ENCODE measurements at places on chromosomes 16 and 17.

- peak; percentile 50 for DNase-seq
Observed at GRCh38 chr16:4488499-4488967, 12.3 kb downstream of the HMOX2 start.

DNA sequence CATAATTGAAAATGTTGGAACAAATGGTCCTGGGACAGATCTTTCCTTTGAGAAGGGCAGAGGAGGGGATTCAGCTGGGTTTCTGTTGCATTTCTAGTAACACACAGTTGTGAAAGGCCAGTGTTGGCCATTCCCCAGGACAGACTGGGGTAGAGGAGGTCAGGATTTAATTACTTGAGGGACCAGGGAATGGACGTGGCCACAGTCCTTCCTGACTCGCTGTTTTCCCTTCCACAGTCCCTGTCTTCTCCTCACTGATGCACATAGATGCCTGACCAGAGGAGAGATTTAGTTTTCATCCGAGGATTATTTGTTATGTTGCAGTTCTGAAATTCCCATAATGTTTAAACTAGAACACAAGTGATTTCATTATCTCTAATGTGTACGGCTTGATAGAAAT is 25.2 kb upstream of the HEATR6 start:
- no peak for DNase-seq

- no peak for DNase-seq
Observed at GRCh38 chr16:84484579-84485254, 19.7 kb downstream of the MEAK7 start.

GRCh38 chr17:82112181-82112913 is 14.3 kb upstream of the FASN start:
- DNase-seq, result no peak

DNA sequence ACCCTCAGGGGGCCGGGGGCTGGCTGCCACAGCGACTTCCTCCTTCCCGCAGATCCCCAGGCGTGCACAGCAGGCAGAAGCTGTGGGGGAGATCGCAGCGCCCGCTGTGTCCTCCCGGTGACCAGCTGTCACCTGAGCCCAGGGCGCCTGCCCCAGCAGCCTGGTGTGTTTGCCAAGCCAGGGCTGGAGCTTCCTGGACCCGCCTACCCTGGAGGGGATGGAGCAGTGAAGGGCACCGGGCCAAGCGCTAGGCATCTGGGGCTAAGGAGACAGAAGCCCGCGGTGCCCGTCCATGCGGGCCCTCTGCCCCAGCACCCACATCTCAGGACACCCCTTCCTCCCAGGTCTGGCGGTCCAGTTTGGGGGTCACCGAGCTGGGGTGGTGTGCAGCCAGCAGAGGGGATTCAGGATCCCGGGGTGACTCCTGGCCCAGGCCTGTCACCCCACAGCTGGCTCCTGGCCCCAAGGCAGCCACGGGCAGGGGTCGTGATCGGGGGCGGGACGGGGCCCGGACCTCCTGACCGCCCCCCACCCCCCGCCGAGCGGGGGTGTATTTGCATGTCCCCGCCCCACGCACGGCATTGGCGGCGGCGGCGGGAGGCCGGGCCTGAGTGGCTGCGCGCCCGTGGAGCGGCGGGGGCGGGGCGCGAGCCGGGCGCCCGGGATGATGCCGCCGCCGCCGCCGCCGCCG is at the start of gene RAB26:
Gene RAB26 (plus strand): TSS at position 645 of the 691 bp plus-strand sequence. CDS start 159 bp downstream, outside the sequence.
- DNase-seq, result peak; percentile 75

GRCh38 chr17:19242926-19243325 is 5.8 kb downstream of the EPN2 start:
- no peak for DNase-seq

GRCh38 chr16:67372664-67373063 is 20.6 kb downstream of the TPPP3 start:
- no peak for DNase-seq

DNA sequence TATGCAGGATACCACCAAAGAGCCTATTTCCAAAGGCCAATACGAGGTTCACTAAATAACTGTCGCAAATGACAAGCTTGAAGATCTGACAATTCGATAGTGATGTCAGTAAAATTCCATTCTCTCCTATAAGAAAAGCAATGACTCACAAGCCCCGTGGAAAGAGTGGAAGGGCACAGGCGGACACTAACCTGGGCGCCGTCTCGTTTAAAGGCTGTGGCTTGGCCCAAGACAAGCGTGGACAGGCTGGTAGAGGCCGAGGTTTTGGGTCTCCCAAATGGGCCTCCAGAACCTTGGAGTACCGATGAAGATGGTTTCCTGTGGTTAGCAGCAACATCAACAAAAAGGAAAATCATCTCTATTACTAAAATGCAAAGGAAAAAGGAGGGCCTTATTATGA is 16.5 kb upstream of the SLC38A8 start:
- no peak for DNase-seq

DNA sequence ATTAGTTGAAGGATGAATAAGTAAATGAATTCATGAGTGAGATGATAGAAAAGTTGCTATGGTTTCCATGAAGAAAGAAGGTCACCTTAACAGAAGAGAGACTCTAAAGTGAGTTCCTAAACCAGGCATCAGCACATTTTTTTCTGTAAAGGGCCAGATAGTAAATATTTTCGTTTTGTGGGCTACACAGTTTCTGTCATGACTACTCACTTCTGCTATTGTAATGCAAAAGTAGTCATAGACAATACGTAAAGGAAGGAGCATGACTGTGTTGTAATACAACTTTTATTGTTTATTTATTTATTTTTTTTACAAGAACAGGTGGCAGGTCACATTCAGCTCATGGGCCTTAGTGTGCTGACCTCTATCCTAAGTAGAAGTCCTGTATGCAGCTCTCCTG is 426.1 kb upstream of the DYNLRB2 start:
- DNase-seq, result no peak

GRCh38 chr16:53282975-53283946 is 151.0 kb upstream of the RBL2 start:
- DNase-seq, result no peak

DNA sequence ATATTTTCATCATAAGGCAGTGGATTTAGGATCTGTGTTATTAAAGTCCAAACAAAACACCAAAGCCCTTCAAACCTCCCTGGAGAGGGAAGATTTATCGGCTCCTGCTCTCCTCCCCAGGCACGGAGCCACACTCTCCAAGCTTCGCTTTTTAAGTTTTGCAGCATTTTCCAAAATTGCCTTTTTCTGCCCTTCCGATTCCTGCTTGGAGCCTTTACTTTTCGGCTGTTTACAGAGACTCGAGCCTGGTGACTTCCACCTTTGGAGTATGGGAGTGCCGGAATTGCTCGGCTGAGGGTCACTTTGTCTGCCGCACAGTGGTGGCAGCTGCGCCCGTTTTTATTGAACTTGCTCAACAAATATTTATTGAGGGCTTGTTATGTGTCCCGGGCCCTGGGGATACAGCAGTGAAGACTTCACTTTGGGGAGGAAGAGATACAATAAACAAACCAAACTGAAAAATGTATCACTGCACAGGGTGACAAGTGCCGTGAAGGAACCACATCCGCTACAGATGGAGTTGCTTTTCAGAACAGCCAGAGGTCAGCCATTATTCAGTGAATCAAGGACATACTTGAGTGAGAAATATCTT is 185.5 kb downstream of the NTN1 start:
- no peak for DNase-seq

GRCh38 chr16:87358696-87359095 is 24.9 kb downstream of the FBXO31 start:
- DNase-seq, result no peak

DNA sequence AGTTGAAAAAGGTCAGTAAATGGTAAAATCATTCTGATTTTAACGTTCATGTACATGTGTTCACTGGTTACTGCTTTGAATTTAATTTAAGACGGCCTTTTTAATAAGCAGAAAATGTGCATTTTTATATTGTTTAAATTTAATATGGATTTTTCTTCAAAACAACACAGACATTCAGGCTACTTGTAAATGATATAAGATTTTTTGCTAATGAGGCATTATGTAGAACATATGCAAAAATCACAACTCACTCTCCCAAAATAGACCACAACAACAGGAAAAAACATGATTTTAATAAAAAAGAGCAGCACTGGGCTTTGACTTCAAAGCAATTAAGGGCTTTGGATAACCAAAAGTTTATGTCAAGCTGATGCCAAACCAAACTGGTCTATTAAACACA is 22.3 kb downstream of the RPGRIP1L start:
- no peak for DNase-seq

- no peak for DNase-seq
Observed at GRCh38 chr17:8131844-8132441, 8.0 kb upstream of the HES7 start.

GRCh38 chr16:8568231-8568617 is 22.1 kb downstream of the TMEM114 start:
- DNase-seq, result no peak

- no peak for DNase-seq
Observed at GRCh38 chr16:31335431-31335830, 19.5 kb upstream of the ITGAX start.

- no peak for DNase-seq
Observed at GRCh38 chr17:58229384-58229783, 9.0 kb upstream of the LPO start.

GRCh38 chr17:75048249-75048878 is 1.3 kb downstream of the KCTD2 start:
- DNase-seq, result no peak
